ENCODE measurements at places on chromosomes 11 and 22.
A peak's percentile ranks its signal among the peaks of the same experiment; 100 is the strongest.

GRCh38 chr11:35007277-35007676, 90.9 kb downstream of the PDHX start:
- DNase-seq, result no peak

GRCh38 chr11:16133867-16134266, 222.5 kb downstream of the SOX6 start:
- DNase-seq, result no peak

DNA sequence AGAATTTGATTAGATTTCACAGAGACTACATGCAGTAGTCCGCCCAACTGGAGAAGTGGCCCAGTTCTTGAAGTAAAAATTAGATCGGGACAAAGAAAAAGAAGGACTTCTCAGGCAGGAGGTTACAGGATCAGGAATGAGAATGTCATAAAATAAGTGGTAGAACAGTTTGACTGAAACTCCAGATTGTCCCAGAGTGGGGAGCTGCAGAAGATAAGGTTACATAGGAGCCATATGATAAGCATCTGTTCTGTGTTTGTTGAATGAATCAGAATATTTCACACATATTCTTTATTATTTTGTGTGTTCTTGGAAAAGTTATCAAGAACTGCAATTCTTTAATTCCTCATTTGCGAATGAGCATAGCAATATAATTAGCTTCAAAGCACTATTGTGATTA, 210.6 kb downstream of the AASDHPPT start:
- DNase-seq, result no peak

DNA sequence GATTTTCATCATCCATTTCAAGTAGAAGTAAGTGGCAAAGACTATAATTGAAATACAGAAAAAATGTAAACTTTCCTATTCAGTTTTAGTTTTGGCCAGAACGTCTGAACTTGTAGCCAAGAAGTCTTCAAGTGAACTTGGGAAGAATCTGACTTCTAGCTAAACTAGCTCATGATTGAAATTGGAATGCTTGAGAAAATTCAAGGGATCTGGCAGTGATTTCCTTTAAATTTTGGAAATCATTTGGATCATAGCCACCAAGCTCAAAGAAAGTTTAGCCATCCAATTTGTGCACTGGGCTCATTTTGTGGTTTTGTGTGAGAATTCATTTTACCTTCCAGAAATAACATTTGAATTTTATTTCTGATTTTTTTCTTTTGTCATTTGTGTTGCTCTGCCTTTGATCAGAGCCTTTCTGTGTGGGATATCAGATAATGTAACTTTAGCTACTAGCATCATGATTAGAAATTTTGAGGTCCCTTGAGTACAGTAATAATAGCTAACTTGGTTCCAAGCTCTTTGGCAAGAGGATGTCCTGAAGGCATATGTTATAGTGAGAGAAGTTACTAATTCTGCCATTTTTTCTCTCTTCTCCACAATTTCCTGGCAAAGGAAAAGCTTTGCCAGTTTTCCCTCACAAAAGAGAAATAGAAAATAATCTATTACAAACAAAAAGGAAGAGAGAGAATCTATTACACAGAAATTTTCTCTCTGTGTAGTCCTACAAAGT, 2123.7 kb upstream of the RAG2 start:
- no peak for DNase-seq

GRCh38 chr11:116224889-116225200, 547.9 kb downstream of the BUD13 start:
- no peak for DNase-seq

- no peak for DNase-seq
These were observed 2.2 kb downstream of the TMEM80 start for GRCh38 chr11:697811-698311.

GRCh38 chr11:128928400-128928799, 14.3 kb downstream of the TP53AIP1 start:
- DNase-seq, result no peak

- no peak for DNase-seq
These were observed 893 bp downstream of the SLC36A4 start for GRCh38 chr11:93196816-93197379.

DNA sequence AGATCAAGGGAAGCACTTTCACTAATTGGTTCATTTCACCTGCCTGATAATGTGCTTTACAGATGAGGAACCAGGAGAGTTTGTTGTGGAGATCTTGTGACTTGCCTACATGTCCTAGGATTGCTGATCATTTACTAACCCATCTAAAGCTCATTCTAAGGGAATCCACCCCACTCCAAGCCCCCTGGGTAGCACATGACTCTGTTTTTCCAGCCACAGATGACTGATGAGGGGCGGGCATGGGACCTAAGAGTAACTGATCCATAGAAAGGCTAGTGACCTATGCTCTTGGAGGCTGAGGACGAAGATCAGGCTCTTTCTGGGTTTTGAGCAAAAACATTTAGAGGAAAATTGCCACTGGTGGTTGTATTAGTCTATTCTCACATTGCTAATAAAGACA, 378.1 kb downstream of the CADM1 start:
- DNase-seq, result no peak

GRCh38 chr11:108592591-108593213, 866 bp downstream of the EXPH5 start:
- peak; percentile 17 for DNase-seq

DNA sequence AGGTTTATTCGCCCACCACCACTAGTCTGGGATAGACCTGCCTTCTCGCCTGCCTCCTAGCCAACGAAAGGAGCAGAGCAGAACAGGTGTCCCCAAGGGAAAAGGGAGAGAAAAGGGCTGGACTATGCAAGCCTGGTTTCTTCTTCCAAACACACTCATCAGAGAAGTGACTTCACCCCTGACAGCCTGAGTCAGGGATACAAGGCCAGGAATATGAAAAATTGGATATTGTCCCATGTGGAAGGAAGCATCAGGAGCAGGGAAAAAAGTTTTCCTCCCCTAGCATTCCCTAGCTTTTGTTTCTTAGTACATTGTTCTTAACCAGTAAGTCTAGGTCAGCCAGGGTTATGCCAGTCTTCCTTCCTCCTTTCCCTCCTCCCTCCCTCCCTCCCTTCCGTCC, 56.9 kb upstream of the TNRC6B start:
- DNase-seq, result no peak

DNA sequence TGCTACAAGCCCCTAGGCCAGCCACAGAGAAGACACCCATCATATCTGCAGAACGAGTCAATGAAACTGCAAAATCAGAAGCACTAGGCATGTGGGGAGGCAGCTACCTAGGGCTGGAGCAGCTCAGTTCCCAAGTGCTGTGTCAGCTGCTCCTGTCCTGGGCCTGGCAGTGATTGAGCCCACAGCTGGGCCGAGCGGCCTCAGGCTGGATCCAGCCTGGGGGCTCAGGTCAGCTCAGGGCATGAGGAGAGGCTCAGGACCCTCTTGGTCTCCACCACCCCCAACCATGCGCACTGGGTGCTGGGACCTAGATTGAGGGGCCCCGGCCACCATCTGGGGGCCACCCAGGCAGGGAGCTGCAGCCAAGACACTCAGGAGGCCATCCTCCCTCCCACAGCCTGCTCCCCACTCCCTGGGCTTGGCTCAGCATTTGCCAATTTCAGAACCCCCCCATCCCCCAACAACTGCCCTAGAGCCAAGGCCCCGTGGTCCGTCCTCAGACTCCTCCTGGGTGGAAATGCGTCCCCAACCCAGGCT, 2.4 kb upstream of the TNNT3 start:
- no peak for DNase-seq

- DNase-seq, result no peak
These were observed 314.0 kb upstream of the ANO3 start for GRCh38 chr11:26017903-26018302.

DNA sequence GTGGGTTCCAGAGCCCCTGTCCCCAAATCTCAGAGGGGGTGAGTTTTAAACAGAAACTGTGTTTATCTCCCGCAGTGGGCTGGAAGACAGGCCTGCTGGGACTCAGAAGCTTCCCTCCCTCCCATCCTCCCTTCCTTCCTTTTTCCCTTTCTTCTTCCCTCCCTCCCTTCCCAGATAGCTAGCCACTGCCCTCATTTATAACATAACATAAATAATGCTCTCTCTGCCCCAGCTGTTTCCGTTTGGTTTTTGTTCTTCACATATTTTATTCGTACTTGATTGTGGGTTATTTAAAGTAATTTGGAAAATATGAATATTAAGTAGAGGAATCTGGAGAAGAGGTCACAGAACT, 140.9 kb downstream of the TEAD1 start:
- DNase-seq, result no peak

DNA sequence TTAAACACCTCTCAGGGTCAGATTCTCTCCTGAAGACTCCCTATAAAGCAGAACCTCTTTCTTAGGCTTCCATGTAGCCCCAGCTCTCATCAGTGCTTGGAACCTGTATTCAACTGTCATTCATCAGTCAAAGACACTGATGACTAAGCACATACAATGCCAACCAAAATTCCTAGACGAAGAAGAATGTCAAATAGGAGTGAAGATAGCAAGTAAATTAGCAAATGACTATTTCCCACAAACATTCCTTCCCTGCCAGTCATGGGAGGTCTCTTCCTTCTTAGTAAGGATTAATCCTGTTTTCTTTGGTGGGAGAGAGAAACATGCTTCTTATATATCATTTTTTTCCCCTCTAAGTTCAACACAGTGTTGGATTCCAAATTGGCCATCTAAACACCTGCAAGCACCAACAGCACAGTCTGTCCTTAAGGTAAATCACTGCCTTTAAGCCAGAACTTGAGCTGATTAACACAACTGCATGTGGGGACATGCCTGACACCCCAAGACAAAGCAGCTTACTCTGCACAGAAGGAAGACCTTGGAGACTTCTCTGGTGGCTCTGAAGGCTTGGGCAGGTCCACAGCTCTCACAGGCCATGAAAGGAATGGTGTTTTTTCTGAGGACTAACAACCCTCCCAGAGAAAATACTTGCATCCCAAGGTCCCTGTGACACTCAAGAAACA, 47.5 kb upstream of the ME3 start:
- DNase-seq, result no peak

- DNase-seq, result no peak
These were observed 860.5 kb upstream of the LRRC4C start for GRCh38 chr11:42319921-42320320.

DNA sequence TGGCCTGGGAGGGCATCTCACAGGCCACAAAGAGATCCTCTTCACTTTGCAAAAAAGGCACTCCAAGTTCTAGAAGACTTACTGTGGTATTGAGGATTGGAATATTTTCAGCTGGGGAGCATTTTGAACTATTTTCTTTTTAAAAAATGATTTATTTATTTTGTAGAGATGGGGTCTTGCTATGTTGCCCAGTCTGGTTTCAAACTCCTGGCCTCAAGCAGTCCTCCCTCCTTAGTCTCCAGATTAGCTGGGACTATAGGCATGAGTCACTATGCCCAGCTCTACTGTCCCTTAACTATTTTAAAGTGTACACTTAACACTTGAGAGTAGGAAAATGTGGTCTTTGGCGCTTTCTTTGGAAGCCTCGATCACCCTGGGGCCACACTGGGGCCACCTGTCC, 24.9 kb upstream of the DGCR8 start:
- no peak for DNase-seq

GRCh38 chr22:17949642-17950473, 74.5 kb downstream of the MICAL3 start:
- no peak for DNase-seq

DNA sequence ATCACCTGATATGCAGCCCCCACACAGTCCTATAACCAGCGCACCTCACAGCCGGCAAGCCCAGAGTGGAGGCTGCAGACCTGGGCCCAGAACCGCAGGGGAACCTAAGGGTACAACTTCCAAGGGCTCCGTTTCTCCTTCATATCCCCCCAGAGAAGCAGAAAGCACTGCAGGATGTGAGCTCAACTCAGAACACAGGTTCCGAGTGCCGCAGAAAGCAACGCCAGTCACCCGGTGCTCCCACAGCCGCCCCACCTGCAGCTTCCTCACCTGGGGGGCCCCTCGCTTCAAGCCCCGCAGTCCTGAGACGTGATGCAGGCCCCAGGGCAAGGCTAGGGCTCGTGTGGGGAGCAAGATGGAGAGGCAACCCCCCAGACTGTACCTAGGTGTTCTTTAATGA, 2.5 kb downstream of the TSSK2 start:
- no peak for DNase-seq

DNA sequence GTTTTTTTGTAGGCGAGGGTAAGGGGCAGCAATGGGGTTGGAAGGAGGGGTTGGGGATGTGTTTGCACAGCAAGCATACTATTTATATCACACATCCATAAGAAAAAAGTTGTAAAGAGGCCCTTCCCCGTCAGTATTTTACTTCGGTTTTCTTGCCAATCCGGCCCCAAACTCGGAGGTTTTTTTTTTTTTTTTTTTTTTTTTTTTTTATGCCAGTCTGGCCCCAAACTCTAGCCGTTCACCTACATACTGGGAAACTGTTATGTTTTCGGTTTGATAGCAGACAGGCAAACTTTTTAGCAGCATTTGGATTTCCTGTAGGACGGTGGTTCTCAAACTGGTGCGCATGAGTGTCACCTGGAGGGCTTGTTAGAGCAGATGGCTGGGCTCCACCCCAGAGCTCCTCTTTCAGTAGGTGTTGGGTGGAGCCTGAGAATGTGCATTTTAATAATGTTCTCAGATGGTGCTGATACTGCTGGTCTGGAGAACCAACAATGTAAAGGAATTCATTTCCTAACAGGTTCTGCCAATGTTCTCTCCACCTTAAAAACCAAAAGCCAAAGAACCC, 76.5 kb upstream of the ZBED5 start:
- DNase-seq, result no peak

- DNase-seq, result no peak
These were observed 46.8 kb downstream of the BTG4 start for GRCh38 chr11:111465400-111465799.

DNA sequence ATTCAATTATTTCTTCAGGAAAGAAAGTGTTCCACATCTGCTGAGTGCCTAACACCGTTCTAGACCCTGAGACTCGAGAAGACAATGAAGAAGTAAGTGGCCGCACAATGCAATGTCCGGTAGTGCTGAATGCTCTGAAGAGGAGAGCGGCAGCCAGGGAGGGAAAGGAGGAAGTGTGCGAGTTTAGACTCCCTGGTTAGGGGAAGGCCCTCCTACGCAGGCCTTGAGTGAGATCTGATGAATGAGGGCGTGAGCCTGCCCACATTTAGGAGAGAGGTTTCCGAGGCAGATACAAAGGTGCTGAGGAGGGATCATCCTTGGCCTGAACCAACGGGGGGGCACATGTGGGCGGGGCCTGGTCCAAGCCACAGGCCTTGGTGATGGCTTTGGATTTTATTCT, 558.6 kb downstream of the NTM start:
- no peak for DNase-seq

GRCh38 chr11:129696309-129696989, 119.2 kb upstream of the TMEM45B start:
- DNase-seq, result no peak

All from neuronal stem cell (in vitro differentiated cells).